C1 segment of cervical spinal cord (tissue), 14 donors: ENCODE measurements at places on chromosomes 3 and 15.

GRCh38 chr3:102682741-102683140, 247.9 kb downstream of the ZPLD1 start:
- DNase-seq = no peak

GRCh38 chr15:57861034-57861638, 154.6 kb downstream of the POLR2M start:
- DNase-seq = no peak

GRCh38 chr15:47640079-47640478, 77.2 kb upstream of the SEMA6D start:
- no peak for DNase-seq

GRCh38 chr15:67979281-67979680, 74.8 kb upstream of the PIAS1 start:
- no peak for DNase-seq

DNA sequence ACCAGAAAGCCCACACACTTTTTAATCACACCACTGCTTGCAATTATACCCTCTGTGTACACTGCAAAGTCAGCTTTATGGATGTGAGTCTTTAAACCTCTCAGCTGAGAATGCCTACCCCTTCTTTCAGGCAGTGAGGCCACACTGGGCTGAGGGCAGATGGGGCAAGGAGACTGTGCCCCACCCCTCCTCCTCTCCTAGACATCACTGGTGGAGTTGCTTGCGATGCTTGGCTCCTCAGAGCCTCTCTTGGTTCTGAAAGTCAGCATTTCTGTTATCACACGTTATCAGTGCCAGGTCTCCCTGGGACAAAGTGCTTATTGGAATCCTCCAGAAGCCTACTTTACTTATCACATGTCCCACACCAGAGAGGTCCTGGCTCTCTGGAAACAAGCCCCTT, 128.2 kb downstream of the ZNF621 start:
- no peak for DNase-seq

DNA sequence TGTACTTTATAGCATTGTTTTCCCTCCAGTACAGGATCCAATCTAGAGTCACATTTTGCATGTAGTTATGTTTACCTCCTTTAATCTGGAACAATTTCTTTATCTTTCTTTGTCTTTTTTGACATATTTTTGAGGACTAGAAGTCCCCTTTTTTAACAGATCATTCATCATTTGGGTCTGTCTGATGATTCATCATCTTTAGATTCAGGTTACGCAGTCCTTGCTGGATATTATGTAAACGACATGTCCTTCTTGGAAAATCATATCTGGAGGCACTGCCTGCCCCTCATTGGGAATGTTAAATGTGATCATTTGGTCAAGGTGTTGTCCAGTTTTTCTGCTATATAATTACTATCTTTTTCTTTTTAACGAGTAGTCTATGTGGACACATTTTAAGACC, 18.3 kb downstream of the TGM4 start:
- DNase-seq = no peak

DNA sequence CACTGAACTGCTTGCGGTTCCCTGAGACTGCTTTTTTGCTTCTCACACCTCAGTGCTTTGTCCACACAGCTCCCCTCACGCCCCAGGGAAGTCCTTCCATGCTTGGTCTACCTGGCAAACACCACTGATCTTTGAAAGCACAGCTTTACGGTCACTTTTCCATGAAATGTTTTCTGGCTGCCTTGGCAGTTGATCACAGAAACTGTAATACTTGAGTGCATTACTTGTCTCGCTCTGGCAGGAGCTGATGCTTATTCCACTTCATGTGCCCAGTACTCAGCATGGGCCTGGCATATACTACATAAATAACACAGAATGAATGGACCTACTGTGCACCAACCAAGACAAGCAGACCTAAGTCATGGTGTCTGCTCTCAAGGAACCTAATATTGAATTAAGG, 121.1 kb downstream of the MEX3B start:
- DNase-seq = no peak

DNA sequence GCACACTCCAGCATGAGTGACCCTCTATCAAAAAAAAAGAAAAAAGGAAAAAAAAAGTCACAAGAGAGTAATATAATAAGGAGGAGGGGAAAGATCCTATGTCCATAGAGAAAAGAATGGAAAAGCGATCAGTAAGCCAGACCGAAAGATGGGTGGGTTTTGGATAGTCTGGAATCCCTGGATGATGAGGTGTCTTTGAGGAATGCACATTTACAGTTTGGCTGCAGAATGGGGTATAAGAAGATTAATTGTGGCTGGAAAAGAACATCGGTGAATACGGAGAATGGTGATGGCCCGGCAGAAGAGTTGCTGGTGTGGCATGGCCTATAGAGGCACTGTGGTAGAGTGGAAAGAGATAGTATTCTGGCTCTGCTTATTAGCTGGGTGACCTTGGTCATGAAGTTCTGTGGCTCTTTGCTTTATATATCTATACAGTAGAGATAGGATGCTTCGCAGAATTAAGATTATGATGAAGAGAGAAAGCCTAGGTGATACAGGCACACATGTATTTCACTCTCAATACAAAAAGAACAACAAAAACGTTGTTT, 187.9 kb downstream of the AKAP13 start:
- no peak for DNase-seq

DNA sequence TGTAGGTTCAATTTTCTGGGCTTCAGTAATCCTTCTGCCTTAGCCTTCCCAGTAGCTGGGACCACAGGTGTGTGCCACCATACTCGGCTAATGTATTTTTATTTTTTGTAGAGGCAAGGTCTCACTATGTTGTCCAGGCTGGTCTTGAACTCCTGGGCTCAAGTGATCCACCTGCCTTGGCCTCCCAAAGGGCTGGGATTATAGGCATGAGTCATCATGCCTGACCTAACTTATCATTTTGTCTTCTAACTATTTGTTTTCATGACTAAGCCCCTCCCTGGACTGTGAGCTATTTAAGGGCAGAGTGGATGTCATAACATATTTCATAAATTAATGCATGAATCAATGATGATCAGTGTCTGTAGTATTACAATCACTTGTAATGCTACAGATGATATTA, 56.1 kb upstream of the PIAS1 start:
- DNase-seq = no peak

DNA sequence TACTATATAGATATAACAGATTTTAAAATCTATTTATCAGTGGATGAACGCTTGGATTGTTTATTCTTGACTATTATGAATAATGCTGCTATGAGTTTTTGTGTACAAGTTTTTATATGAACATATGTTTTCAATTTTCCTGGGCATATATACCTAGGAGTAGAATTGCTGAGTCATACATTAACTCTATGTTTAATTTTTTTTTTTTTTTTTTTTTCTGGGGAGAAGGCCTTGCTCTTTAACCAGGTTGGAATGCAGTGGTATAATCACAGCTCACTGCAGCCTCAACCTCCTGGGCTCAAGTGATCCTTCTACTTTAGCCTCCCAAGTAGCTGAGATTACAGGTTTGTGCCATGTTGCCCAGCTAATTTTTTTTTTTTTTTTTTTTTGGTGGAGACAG, 9.1 kb downstream of the CIDEC start:
- no peak for DNase-seq

DNA sequence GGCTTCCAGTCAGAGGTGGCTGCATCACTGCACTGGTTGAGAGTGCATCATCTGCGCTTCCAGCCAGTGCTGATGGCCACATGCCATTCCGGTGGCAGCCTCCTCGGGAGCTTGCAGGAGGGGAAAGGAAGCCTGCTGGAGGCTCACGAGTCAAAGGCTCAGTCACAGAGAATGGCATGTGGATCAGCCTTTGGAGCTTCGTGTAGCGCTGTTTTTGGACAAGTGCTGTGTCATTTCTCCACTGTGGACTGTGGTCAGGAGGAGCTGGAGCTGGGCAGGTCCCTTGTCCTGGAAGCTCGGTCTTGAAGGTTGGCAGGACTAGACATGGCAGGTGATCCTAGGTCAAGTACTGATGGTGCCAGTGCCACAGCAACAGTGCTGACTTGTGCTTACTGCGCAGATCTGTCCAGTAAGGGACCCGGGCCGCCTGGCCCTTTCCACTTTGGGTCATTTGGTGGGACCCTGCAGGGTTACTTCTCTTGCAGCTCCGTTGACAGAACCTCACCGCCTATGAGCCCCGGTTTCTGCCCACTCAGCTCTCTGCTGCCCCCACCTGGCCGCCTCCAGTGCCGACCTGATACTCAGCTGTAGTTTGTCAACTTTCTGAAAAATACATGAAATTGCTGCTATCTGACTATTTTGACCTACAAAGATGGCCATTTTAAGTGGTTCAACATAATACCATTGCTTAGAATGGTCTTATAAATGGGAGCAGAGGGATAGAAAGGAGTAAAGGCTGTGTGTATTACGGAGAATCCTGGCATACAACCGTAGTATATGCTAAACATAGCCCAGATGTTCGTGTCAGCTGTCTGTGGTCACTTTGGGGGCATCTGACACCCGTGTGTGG, 27.6 kb upstream of the TRPM1 start:
- DNase-seq = peak; percentile 57

DNA sequence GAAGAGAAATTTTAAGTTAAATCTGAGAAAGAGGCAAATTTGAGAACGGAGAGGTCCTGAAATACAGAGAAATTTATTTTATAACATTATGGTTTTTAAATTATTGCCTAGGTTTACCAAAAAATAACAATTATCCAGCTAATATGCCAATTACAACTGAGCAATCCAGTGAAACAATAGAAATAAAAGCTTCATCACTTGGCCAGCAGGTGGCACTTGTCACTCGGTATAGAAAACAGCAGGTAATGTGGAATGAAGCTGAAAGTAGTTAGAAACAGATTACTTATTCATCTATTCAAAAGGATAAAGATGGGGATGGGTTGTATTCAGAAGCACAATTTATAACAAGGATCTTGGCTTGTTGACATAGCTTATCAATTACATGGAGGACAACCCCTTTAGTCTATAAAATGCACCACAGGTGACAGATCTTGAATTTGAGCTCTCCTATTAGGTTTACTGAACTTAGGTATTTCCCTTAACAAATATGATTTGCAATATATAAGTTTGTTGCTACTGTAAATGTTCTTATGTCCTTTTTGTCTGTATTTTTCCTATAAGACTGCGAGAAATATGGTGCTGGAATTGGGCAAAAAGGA, 70.1 kb upstream of the GUCA1C start:
- peak; percentile 2 for DNase-seq

- no peak for DNase-seq
Observed at GRCh38 chr15:31485431-31485830, 158.8 kb downstream of the KLF13 start.

- DNase-seq = no peak
Observed at GRCh38 chr3:150675587-150675986, 28.1 kb downstream of the ERICH6 start.
